ENCODE measurements at places on chromosomes 4 and X.
A peak's percentile ranks its signal among the peaks of the same experiment; 100 is the strongest.

DNA sequence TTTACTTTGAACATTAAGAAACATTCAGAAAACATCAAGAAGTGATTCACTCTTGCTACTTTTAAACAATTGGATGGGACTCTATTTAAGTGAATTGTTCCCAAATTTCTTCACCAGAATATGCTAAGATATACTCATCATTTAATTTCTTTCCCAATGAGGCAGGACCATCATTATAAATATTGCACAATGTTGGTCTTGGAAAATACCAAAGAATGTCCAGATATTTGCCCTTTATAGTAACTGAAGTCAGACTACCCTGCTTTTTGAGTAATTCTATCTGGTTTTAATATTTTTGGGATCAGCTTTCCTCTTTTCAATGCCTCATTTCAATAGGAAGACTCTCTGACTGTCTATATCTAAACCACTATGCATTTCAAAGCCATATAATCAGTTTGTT is 129.4 kb upstream of the TENM3 start:
- DNase-seq: no peak

- DNase-seq: no peak
These were observed 48.0 kb downstream of the KLHL34 start for GRCh38 chrX:21610168-21610567.

DNA sequence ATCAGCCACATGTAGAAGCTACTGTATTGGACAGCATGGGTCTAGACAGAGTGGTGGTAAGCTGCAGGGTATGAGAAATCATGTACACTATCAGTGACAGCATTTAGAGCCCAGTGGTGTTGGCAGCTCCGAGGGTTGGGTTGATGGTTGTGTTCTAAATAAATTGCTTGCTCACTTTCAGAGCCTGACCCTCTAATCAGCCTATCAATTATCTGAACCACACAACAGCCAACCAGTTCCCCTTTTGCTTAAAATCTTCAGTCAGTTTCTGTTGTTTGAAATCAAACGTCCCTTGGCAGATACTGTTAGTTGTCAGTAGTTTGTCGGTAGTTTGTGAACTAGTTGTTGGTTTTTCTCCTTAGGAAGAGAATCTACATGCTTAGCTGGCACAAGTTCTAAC is 99.8 kb upstream of the RAI2 start:
- no peak for DNase-seq

- DNase-seq: no peak
These were observed 21.8 kb downstream of the KIAA1210 start for GRCh38 chrX:119105826-119106225.

GRCh38 chr4:136002316-136002715 is 1530.0 kb downstream of the PCDH18 start:
- no peak for DNase-seq

- no peak for DNase-seq
These were observed 51.2 kb upstream of the HCCS start for GRCh38 chrX:11059933-11060332.

- DNase-seq: no peak
These were observed 209.0 kb downstream of the IDS start for GRCh38 chrX:149296092-149296491.

GRCh38 chr4:86403575-86403974 is 43.7 kb upstream of the MAPK10 start:
- DNase-seq: no peak

- peak; percentile 25 for DNase-seq
These were observed 334.5 kb upstream of the SLC7A11 start for GRCh38 chr4:138576684-138577083.

DNA sequence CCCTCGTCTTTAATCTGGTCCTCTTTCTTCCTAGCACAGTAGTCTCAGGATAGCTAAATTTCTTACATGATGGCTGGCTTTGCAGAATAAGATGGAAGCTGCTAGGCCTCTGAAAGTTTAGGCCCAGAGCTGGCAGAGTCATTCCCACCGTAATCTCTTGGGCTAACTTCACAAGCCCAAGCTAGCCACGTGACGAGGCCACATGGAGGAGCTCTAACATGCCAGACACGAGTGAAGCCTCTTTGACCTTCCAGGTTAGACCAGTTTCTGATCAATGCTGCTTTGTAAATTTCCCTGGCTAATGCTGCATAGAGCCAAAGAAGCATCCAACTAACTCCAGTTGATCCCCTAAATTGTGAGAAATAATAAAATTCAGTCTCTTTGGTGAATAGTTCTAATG is 9.5 kb upstream of the CENPE start:
- no peak for DNase-seq

DNA sequence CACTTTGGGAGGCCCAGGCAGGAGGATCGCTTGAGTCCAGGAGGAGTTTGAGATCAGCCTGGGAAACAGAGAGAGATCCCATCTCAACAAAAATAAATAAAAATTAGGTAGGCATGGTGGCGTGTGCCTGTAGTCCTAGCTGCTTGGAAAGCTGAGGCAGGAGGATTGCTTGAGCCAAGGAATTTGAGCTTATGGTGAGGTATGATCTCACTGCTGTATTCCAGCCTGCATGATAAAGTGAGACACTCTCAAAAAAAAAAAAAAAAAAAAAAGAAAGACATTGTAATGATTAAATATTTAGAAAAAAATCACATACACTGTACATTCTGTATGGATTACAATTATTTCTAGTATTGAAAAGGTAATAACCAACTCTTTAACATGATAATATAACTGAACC is 87.1 kb downstream of the SLIT2 start:
- DNase-seq: no peak

DNA sequence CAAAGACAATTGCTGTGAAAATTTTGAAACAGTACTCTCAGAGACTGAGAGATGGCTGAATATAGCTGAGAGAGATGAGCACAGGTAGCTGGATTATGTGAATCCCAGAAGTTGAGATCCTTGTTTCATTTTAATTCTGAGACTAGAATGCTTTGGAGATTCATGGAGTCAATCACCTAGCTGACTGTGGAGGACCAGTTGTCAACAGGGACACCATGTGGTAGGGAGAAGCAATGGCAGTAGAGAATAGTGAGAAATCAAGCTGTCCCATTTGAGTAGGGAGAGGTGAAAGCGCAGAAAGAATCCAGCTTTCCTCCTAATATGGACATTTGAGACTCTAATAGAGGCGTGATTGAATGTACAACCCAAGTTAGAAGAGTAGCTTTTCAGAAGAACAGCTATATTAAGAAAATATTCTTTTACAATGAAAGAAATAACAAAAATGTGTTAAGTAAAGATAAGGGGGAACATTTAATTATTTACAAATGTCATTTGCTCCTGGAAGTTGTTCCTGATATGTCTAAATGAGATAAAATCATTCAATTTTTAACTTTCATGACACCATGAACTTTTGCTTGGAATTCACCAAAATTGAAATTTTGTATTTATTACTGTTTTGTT is 30.3 kb upstream of the GLRB start:
- DNase-seq: peak; percentile 86

DNA sequence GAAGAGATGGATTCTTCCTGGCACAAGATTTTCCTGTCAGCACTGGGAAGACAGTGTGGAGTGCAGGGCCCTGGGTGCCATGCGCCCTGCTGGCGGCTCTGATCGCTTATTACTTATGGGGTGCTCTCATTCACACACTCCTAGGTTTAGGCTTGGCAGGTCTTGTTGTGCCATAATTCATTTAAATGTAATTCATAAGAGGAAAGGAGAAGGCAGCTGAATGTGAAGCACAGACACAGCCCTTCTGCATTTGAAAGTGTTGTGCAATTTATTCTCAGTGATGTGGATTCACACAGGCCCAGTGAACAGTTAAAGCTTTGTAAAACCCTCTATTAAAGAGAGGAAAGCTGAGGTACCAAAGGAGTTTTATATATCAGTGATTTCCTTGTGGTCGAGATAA is 249.7 kb downstream of the C4orf33 start:
- DNase-seq: no peak

DNA sequence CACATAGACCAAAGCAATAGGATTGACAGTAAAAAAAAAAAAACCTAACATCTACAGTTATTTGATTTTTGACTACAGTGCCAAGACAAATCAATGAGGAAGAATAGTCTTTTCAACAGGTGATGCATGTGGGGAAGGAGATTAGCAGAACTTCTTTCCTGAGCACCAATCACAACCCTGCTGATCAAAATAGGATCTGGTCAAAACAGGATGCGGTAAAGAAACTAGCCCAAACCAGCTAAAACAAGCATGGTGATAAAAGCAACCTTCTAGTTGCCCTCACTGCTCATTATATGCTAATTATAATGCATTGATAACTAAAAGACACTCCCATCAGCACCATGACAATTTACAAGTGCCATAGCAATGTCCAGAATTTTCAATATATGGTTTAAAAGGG is 667.5 kb downstream of the GRXCR1 start:
- no peak for DNase-seq

DNA sequence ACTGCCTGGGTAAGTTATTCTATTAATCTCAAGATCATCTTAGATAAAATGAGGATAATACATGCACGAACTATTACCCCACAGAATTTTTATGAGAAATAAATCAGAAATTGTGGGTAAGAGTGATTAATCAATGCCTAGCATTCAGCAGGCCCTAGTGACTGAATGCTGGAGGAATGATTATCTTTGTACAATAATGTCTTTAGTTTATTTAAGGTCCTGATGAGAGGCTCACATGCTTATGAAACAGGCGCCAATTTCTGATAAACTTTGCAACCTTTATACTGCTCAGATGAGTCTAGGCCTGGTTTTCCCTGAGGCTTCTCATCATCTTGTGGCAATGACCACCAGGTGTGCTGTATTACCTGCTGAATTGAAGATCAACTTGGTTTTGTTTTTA is 27.8 kb upstream of the BMP2K start:
- DNase-seq: no peak

- no peak for DNase-seq
These were observed 177.1 kb downstream of the CBR4 start for GRCh38 chr4:168832763-168833575.

DNA sequence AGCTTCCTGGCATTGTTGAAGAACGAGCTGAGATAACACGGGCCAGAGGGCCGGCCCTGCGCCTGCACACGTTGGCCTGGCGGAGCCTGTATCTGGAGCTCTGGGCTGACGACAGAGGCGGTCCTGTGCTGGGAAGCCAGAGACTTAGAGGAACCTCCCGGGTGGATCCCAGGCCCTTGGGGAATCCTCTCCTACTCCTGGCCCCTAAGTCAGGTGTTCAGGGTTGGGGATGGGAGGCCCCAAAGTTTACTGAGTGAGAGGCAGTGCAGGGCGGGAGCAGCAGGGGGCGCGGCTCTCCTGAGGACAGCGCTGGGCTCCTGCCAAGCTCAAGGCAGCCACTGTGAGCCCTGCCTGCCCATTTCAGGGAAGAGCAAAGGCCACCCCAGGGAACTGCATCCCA is 2.5 kb upstream of the HTRA3 start:
- DNase-seq: no peak

GRCh38 chr4:74640111-74640903 is 154.0 kb downstream of the BTC start:
- peak; percentile 83 for DNase-seq

DNA sequence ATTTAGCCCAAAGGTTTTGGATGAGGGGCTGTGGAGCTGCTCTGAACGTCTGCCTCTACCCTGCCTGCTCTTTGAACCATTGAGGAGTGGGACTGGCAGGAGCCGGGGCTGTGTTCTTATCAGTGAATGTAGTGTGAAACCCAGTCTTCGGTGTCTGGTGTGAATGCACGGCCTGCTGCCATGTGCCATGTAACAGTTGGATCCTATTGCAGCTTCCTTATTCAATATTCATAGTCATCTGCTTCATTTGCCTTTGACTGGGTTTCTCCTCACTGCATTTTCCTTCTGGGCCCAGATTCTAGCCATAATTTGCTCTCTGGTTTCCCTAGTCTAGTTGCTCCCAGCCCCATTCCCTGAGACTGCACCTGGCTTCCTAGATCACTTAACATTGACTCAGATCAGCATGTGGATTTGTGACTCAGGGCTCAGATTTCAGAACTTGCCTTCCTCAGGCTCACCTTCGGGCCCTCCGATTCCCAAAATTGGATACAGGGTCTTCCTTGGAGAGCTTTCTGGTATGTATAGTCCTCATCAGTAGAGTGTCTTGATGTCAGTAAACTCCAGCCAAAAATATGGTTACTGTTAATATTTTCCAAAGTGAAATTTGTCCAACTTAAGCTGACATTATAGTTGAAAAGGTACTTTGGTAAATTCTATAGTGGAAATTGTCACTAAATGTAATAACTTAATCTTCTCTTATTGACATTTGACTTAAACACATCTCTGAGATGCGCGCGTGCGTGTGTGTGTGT is 94.0 kb upstream of the DDIT4L start:
- no peak for DNase-seq

DNA sequence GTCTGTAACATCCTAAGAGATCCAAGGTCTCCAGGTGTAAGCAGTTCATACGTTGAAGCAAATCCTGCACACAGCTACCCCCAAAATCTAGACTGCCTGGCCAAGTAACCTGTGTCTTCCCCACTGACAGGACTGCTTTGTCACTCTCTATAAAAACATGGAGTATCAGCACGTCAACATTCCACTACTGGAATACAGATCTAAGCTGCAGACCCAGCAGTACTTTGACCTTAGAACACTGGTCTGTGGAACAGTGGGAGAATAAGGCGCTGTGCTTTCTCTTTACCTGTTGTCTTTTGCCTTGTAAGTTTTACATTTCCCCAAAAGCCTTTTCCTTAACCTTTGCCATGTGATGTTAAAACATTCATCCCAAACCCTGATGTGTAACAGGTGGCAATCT is 137.4 kb downstream of the JADE1 start:
- no peak for DNase-seq

GRCh38 chr4:29043411-29043810 is 1676.8 kb upstream of the PCDH7 start:
- DNase-seq: no peak

DNA sequence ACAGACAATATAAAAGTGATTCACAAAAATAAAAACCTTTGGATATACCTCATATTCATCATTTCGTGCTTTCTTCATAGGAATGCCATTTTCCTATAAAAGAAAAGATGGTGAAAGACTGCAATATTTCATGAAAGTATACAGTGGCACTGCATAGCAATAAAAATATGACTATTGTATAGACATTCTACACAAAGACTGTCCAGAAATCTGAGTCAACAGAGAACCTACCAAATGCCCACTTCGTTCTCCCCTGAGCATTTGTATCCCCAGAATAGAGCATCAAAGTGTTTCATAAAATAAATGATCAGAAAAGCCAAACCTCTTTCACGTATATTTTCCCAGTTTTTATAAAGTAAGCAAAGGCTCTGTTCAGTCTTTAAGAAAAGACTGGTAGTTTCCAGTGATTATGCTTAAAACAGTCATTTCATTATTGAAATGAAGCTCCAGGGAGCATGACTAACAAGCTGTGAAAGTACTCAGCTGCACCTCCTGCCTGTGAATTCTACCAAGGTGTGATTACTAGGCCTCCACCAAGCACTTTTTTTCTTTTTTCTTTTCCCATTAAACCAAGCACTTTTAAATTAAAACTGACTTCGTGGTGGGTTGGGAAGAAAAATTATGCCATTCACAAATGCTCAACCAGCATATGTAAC is 20.2 kb downstream of the PPA2 start:
- DNase-seq: no peak

Data from NCI-H446 treated with DMSO at 0.1 percent for 48 hours (cell line).